ENCODE measurements at places on chromosomes 5 and 9. TPM values are rescaled to one million over a fixed set of nuclear protein-coding genes. Genes with fewer than 3 reads are reported as not detected.

FAM78A gene
- 10.6 TPM for total RNA-seq

NSA2 gene
- total RNA-seq = 36.6 TPM

HDHD3 gene
- total RNA-seq = 30.2 TPM

GM2A gene
- total RNA-seq = 21.4 TPM

SPATA31E1 gene
- not detected for total RNA-seq

TAS2R1 gene
- not detected for total RNA-seq

PLCXD3 gene
- total RNA-seq = 0.53 TPM

ITGA2 gene
- 25.0 TPM for total RNA-seq

FBP2 gene
- 26.9 TPM for total RNA-seq

C9orf43 gene
- total RNA-seq = 0.88 TPM

SLC4A9 gene
- total RNA-seq = 21.8 TPM

PCDHGB7 gene
- total RNA-seq = 15.8 TPM

MELK gene
- total RNA-seq = 10.5 TPM

WNK2 gene
- 21.3 TPM for total RNA-seq

CHD1 gene
- 74.5 TPM for total RNA-seq

SPATA6L gene
- 6.5 TPM for total RNA-seq

IFNA13 gene
- total RNA-seq = not detected

RAD1 gene
- 42.0 TPM for total RNA-seq

MARCHF11 gene
- total RNA-seq = 0.35 TPM

OLFML2A gene
- total RNA-seq = 33.7 TPM

DIRAS2 gene
- total RNA-seq = 4.4 TPM

MED10 gene
- 19.5 TPM for total RNA-seq

PCDHGB1 gene
- total RNA-seq = 6.0 TPM

QSOX2 gene
- 11.9 TPM for total RNA-seq
